ENCODE measurements at places on chromosomes 11 and 22. TPM values are rescaled to one million over a fixed set of nuclear protein-coding genes. Genes with fewer than 3 reads are reported as not detected.

PAMR1 gene
- total RNA-seq: 12.4 TPM

APOL5 gene
- total RNA-seq: not detected

TCN1 gene
- total RNA-seq: not detected

FOLH1 gene
- total RNA-seq: not detected

MN1 gene
- 5.3 TPM for total RNA-seq

CRYBA4 gene
- total RNA-seq: not detected

EMID1 gene
- 0.40 TPM for total RNA-seq

CDCA5 gene
- 1.3 TPM for total RNA-seq

HRAS gene
- 67.1 TPM for total RNA-seq

ESAM gene
- 40.5 TPM for total RNA-seq

PKP3 gene
- 0.84 TPM for total RNA-seq

ARVCF gene
- total RNA-seq: 26.8 TPM

MS4A4A gene
- 13.4 TPM for total RNA-seq

PANX1 gene
- total RNA-seq: 17.4 TPM

C11orf21 gene
- 66.5 TPM for total RNA-seq

TMEM123 gene
- total RNA-seq: 75.9 TPM

ABCG4 gene
- total RNA-seq: 1.1 TPM

OR5B21 gene
- total RNA-seq: not detected

HPX gene
- total RNA-seq: not detected

OR51I1 gene
- not detected for total RNA-seq

SPON1 gene
- total RNA-seq: 3.4 TPM

LRRN4CL gene
- 3.4 TPM for total RNA-seq

SERPING1 gene
- total RNA-seq: 121 TPM

TRIM48 gene
- not detected for total RNA-seq

LRRC74B gene
- not detected for total RNA-seq

GDPD4 gene
- total RNA-seq: not detected

STK33 gene
- total RNA-seq: 22.4 TPM

PTPRCAP gene
- 2.0 TPM for total RNA-seq

BIK gene
- not detected for total RNA-seq

KRTAP5-9 gene
- total RNA-seq: not detected

ISX gene
- total RNA-seq: not detected

FGF4 gene
- total RNA-seq: not detected

OR51B4 gene
- total RNA-seq: not detected

MAPK8IP2 gene
- 0.57 TPM for total RNA-seq

VSTM5 gene
- not detected for total RNA-seq

C11orf52 gene
- total RNA-seq: 1.0 TPM

P2RY2 gene
- total RNA-seq: 19.7 TPM

PACS1 gene
- 59.0 TPM for total RNA-seq

PIH1D2 gene
- total RNA-seq: 1.6 TPM

APOBEC3H gene
- total RNA-seq: 0.40 TPM

PATE4 gene
- not detected for total RNA-seq

TRPC6 gene
- 0.62 TPM for total RNA-seq

OR8A1 gene
- total RNA-seq: not detected

CRYBB3 gene
- total RNA-seq: not detected

POTEH gene
- total RNA-seq: not detected

Data from left ventricle myocardium superior (tissue), 1 donor.